Thoracic aorta (tissue), 2 donors: ENCODE measurements at places on chromosomes 1 and 21. TPM values are rescaled to one million over a fixed set of nuclear protein-coding genes. Genes with fewer than 3 reads are reported as not detected.

The ADAMTSL4 gene
- 45.1 TPM for total RNA-seq

The ADIPOR1 gene
- total RNA-seq = 91.8 TPM

The CFH gene
- 467 TPM for total RNA-seq

The XPR1 gene
- total RNA-seq = 29.1 TPM

The KCNK1 gene
- 8.5 TPM for total RNA-seq

- no peaks in the 10 kb centered on the region for H3K36me3 ChIP-seq
- no peaks in the 10 kb centered on the region for H3K27me3 ChIP-seq
- peaks cover 33% of the 10 kb centered on the region for H3K4me1 ChIP-seq
- no peak overlapping the region for H3K4me3 ChIP-seq
- H3K27ac ChIP-seq = no peak overlapping the region
These were observed 95.1 kb downstream of the RHOU start for GRCh38 chr1:228830185-228830953.

DNA sequence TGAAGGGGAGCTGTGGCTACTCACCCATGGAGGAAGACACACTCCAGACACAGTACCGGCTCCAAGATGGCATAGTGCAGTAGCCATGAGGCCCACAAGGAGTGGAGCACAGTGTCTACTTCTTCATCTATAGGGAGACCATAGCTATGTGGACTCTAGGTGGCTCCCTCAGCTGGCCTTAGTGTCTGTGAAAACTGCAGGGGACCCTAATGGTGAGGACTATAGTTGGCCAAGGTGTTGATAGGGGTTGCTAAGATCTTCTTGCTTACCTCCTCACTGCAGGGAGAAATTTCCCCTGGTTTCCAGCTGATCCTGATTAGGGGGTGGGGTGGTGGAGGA is 58.9 kb downstream of the DIPK1A start:
- H3K4me1 ChIP-seq = no peaks in the 10 kb centered on the region
- H3K27ac ChIP-seq = no peak overlapping the region
- DNase-seq = no peak
- H3K4me3 ChIP-seq = no peak overlapping the region
- no peaks in the 10 kb centered on the region for H3K36me3 ChIP-seq
- H3K27me3 ChIP-seq = no peaks in the 10 kb centered on the region

DNA sequence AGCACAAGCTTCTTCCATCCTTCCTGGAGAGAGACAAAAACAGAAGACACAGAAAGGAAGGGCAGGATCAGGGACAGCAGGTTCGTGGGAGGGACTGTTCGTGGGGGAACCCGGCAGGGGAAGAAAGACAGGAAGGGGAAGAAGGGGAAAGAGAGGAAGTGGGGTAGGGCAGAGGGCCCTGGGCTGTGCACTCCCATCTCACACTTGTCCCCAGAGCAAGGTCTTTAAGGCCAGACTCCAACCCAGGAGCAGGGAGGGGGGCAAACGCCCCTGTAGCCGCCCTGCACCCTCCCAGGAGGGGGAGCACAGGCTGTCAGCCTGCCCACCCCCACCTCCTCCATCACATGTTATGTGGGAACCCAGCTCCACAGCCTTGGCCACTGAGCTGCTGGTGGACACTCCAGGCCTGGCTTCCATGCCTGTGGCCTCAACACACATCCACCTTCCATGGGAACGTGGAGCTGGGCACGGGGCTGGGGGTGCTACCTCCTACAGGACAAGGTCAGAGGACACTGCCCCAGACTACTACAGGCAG is 9.3 kb downstream of the SLC19A1 start:
- H3K27ac ChIP-seq = no peak overlapping the region
- no peaks in the 10 kb centered on the region for H3K27me3 ChIP-seq
- H3K4me1 ChIP-seq = no peaks in the 10 kb centered on the region
- no peak overlapping the region for H3K4me3 ChIP-seq

DNA sequence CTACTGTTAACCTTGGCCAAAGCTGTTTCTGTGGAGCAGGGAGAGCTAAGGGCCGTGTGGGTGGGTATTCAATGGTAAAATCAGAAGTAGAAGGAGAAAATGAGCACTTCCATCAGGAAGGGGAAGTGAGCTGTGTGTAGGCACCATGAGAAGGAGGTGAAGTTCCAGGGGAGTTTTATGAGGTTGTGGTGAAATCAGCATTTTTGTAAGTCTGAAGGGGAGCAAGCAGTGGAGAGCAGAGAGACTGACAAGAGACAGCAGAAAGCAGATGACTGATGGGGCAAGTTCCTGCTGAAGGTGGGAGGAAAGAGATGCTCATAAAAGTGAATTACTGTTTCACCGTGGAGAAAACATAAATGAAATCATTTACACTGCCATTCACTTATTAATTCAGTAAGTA is 2.7 kb upstream of the GPR88 start:
- no peak overlapping the region for H3K4me3 ChIP-seq
- DNase-seq = no peak
- no peak overlapping the region for H3K27ac ChIP-seq
- peaks cover 3% of the 10 kb centered on the region for H3K27me3 ChIP-seq

DNA sequence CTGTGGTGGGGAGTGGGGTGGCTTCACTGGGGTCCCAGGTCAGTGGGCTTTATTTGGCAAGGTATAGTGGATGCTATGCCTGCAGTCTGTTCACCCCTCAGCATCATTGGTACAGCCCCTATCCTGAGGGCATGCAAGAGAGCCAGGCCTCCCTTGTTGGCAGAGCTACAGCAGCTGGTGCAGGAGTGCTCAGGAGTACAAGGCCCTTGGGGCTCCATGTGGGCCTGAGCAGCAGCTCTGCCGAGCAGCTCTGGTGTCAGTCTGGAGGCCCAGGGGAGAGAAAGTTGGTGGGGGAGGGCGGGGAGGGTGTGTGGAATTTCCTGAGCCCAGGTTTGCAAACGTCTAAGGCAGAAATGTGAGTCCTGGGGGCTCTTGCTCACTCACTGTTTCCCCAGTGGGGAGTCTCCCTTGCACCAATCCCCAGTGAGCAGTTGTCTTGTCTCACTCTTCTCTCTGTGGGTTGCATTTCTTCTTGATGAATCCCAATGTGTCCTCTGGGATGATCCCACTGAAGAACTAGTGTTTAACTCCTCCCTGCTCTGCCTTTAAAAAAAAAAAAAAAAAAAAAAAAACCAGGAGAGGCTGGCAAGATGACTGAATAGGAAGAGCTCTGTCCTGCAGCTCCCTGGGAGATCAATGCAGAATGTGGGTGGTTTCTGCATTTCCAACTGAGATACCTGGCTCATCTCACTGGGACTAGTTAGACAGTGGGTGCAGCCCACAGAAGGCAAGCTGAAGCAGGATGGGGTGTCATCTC is 39.5 kb upstream of the CYP4X1 start:
- no peaks in the 10 kb centered on the region for H3K27me3 ChIP-seq
- DNase-seq = no peak
- H3K27ac ChIP-seq = no peak overlapping the region
- no peak overlapping the region for H3K4me3 ChIP-seq
- H3K4me1 ChIP-seq = peaks cover 6% of the 10 kb centered on the region
- H3K36me3 ChIP-seq = no peaks in the 10 kb centered on the region

- H3K4me3 ChIP-seq = no peak overlapping the region
- H3K27me3 ChIP-seq = no peaks in the 10 kb centered on the region
- no peaks in the 10 kb centered on the region for H3K4me1 ChIP-seq
These were observed 8.1 kb downstream of the PSMG1 start for GRCh38 chr21:39175154-39175553.

GRCh38 chr1:207628776-207629175 is 16.2 kb upstream of the CR1L start:
- H3K27me3 ChIP-seq = no peaks in the 10 kb centered on the region
- H3K36me3 ChIP-seq = no peaks in the 10 kb centered on the region
- no peak for DNase-seq
- no peak overlapping the region for H3K4me3 ChIP-seq
- H3K4me1 ChIP-seq = peaks cover 5% of the 10 kb centered on the region
- no peak overlapping the region for H3K27ac ChIP-seq
